ENCODE measurements at places on chromosomes 5 and 9.

DNA sequence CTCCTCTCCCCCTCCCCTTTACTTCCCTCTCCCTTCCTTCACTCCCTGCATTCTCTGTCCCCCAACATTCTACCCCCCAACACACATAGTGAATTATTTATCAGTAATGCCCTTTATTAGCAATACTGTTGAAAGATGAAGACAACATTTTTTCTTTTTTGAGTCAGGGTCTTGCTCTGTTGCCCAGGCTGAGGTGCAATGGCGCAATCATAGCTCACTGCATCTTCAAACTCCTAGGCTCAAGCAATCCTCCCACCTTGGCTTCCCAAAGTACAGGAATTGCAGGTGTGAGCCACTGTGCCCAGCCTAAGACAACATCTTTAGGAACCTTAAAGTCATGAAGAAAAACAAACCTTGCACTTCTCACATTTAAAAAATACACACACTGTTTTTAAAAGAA is 130.6 kb downstream of the ZNF462 start:
- no peak for DNase-seq

GRCh38 chr5:65623482-65623881 is 651 bp downstream of the TRIM23 start:
- no peak for DNase-seq

DNA sequence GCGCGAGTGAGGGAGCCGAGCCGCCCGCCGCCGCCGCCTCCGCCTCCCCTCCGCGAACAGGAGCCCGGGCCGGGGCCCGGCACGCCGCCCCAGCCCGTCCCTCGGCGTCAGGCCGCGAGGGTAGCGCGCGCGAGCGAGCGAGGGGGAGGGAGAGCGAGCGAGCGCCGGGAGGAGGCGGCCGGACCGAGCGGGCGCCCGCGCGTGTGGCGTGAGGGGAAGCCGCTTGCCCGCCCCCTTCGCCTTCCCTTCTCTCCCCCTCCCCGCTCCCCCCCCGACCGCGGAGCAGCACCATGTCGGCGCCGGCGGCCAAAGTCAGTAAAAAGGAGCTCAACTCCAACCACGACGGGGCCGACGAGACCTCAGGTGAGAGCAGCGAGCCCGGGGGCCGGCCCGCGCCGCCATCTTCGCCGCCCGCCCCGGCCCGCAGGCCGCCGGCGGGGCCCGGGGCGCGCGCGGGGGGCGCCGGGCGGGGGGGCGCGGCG is 312 bp downstream of the SET start:
- no peak for DNase-seq

DNA sequence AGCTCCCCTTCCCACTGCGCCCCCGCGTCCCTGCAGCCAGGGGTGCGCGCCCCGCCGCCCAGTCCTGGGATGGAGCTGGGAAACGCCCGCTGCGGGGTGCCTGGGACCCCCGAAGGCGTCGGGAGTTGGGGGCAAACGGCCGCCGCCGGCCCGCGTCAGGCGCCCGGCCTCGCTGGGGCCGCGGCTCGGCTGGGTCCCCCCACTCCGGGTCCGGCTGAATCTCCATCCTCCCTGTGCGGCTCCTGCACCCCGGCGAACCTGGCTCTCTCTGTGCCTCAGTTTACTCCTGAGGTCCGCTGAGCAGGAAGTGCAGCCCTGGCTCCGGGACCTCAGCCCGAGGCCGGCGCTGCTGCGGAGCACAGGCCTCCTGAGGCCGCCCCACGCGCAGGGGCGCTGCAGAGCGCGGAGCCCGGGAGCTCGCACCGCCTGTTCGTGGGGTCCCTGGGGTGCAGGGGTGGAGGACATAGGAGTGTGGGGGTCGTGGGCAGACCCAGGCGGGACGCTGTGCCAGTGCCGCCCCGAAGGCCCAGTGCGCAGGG is 13.9 kb upstream of the TMEM250 start:
- no peak for DNase-seq

DNA sequence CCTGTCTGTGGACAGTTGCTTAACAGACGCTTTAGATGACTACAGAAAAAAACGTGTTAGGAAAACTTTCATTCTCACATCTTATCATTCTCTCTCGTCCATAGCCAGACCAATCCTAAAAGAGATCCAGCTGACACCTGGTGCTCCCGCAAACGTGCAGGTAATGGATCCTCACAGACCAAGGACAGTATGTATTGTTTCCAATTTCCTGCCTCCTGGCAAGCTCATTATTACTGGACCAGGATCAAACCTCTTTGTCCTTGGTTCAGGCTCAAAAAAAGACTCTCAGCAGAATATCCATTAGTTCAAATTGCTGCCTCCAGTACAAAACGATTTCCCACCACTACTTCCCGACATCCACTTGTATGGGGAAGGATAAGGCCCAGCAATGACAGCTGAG is 62.4 kb downstream of the SERINC5 start:
- DNase-seq: no peak

- no peak for DNase-seq
Observed at GRCh38 chr5:123033157-123033671, 3.3 kb downstream of the PPIC start.

- DNase-seq: no peak
Observed at GRCh38 chr9:128231638-128232527, 28.7 kb downstream of the DNM1 start.

DNA sequence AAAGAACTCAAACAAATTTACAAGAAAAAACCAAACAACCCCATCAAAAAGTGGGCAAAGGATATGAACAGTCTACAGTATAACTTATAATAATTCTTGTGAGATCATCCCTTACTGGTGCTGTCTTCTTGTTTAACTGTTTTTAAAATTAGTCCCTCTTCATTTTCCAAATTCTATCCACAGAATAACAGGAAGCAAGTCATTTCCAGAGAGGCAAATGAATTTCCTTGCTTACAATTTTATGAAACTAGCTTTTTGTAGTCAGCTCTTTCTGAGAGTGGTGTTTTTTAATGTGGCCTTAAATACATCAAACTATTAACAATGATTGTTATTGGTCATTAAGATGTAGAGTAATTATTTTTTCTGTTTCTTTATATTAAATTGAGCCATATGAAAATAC is 40.6 kb downstream of the FAM174A start:
- DNase-seq: no peak

- no peak for DNase-seq
Observed at GRCh38 chr9:92517046-92517445, 18.7 kb downstream of the ECM2 start.

DNA sequence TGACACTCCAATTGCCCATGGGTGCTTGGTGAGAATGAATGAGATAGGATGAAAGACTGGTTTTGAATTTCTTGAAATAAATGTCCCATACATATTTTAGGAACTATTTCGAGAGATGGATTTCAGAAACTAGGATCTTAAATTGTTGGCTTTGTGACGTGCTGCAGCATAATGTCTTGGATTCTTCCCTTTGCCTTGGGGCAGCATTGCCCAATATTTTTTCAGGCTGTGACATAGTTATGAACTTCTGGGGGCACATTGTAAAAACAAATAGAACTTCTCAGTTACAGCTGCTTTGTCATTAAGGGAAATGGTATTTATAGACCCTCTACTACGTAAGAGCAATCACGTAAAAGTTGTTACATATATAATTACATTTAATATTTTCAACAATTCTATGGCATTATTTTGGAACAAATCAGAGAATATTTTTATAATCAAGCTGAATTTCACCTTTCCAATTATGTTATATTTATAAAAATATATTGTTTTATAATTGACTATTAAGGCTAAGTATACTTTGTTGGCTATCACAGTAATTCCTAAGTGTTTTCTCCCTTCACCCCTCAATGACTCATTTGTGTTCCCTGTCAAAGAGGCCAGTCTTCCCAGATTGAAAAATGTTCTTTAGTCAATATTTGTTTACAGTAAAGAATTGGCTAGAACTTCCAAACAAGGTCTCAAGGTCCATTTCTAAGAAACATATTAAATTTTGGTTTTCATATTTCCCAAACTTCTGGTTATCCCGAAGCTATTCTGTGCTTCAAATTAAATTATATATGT is 1388.3 kb upstream of the ACO1 start:
- DNase-seq: no peak

DNA sequence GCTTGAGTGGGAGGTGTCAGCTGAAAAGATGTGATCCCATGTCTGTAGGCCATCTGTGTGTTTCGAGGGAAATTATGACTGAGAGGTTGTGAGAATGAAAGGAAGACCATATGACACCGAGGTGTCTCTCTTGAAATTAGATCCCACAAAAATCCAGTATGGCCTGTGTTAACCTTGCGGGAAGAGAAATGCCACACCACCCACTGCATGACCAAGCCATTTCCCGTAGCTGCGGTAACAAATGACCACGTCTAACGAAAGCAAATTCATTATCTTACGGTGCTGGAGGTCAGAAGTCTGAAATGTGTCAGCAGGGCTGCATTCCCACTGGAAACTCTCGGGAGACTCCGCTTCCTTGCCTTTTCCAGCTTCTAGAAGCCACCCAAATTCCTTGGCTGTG is 11.6 kb downstream of the C9orf57 start:
- no peak for DNase-seq

DNA sequence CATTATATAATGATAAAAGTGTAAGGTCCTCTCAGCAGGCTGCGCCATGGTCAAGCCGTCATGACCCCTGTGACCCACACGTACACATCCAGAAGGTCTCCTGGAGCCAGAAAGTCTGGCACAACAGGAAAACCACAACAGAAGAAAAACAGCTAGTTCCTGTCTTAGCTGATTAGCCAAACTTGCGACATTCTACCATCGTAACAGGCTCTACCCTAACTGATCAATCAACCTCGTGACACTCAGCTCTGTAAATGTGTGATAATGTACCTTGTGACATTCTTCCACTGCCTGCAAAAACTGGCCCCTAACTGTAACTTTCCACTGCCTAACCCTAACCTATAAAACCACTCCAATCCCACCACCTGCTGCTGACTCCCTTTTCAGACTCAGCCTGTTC is 316.4 kb upstream of the TUSC1 start:
- DNase-seq: no peak

GRCh38 chr5:135887881-135888614 is 7.6 kb downstream of the IL9 start:
- peak; percentile 7 for DNase-seq

DNA sequence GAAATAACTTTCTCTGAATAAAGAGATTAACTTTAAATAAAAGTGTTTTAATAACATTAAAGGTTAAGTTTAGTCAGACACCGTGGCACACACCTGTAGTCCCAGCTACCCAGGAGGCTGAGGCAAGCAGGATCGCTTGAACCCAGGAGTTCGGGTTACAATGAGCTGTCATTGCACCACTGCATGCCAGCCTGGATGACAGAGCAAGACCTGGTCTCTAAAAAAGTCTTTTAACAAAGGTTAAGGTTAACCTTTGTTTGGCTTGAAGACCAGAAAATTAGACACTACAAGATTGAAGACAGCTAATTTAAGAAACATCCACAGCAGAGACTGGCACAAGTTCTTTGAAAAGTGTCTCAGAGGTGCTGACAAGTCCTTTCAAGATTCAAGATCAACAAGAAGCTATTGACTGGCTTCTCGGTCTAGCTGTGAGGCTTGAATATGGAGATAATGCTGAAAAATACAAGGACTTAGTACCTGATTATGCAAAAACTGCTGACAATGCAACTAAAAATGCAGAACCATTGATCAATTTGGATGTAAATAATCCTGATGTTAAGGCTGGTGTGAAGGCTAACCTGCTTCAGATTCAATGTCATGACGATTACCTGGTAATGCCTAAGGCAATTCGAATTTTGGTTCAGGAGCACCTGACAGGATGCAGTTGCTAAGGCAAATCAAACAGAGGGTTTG is 48.8 kb downstream of the FAM81B start:
- DNase-seq: no peak

- no peak for DNase-seq
Observed at GRCh38 chr9:89023740-89024139, 32.5 kb downstream of the S1PR3 start.

- DNase-seq: no peak
Observed at GRCh38 chr5:131321066-131321465, 57.2 kb downstream of the CDC42SE2 start.

DNA sequence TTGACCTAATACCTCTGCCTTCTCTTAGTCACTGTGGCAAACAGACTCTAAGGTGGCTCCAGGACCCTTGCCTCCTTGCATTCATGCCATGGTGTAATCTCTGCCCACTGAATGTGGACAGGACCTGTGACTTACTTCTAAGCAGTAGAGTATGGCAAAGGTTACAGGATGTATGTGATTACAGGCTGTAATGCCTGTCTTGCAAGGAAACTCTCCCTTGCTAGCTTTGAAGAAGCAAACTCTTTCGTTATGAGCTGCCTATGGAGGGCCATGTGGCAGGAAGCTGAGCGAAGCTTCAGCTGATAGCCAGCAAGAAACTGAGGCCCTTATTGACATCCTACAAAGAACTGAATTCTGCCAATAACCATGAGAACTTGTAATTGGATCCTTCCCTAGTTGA is 103.3 kb upstream of the HMHB1 start:
- no peak for DNase-seq

GRCh38 chr5:23506329-23507236 is 826 bp upstream of the PRDM9 start:
- peak; percentile 15 for DNase-seq

GRCh38 chr5:168422431-168422830 is 63.8 kb upstream of the RARS1 start:
- no peak for DNase-seq

GRCh38 chr5:56106837-56107236 is 112.1 kb upstream of the IL6ST start:
- no peak for DNase-seq

GRCh38 chr5:157997991-157998504 is 139.1 kb upstream of the CLINT1 start:
- no peak for DNase-seq

GRCh38 chr9:16682273-16682672 is 188.2 kb downstream of the BNC2 start:
- DNase-seq: no peak

DNA sequence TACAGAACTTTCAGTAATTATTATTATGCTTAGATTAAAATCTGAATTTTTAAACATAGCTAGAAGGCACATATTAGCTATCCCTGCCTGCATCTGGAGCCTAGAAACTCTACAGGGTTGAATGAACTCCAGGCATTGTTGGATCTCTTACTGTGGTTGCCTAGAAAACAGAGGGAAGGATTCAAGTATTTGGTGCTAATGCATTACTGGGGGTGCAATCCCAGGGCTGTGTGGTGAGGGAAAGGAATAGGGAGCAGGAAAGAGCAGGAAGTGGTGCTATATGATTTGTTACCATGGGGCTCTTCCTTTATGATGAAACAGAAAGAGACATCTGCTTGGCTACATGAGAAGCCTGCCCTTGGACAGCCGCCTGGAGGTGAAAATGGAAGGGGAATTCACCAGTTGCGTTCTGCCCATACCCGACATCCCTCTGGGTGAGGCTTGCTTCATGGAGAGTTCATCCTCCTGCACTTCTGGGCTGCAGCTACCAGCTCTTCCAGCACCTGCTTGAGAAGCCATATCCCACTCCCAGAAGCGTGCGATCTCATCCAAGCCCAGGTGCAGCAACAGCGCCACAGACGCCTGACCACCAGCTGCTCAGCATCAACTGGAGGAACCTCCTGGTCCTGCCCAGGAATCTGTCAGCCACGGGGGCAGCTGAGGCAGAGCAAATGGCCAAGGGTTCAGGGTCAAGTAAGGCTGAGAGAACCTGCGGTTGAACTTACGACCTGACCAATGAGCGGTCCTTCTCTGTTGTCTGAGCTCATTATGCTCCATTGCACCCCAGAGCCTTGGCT is 362.8 kb downstream of the SEMA5A start:
- no peak for DNase-seq

GRCh38 chr9:87725900-87726709 is at the start of gene CTSL:
CTSL (plus strand) TSS chr9:87726119; CDS start chr9:87727604, 1,485 bp downstream.
- DNase-seq: peak; percentile 77

GRCh38 chr5:145465474-145466263 is 369.5 kb downstream of the PRELID2 start:
- no peak for DNase-seq

All from SK-N-DZ (cell line).